ENCODE measurements at places on chromosomes 2 and 18.

GRCh38 chr2:138752197-138752956 is 27.8 kb downstream of the NXPH2 start:
- DNase-seq = no peak

GRCh38 chr2:108927936-108928659 is 60.9 kb downstream of the EDAR start:
- DNase-seq = peak; percentile 47

DNA sequence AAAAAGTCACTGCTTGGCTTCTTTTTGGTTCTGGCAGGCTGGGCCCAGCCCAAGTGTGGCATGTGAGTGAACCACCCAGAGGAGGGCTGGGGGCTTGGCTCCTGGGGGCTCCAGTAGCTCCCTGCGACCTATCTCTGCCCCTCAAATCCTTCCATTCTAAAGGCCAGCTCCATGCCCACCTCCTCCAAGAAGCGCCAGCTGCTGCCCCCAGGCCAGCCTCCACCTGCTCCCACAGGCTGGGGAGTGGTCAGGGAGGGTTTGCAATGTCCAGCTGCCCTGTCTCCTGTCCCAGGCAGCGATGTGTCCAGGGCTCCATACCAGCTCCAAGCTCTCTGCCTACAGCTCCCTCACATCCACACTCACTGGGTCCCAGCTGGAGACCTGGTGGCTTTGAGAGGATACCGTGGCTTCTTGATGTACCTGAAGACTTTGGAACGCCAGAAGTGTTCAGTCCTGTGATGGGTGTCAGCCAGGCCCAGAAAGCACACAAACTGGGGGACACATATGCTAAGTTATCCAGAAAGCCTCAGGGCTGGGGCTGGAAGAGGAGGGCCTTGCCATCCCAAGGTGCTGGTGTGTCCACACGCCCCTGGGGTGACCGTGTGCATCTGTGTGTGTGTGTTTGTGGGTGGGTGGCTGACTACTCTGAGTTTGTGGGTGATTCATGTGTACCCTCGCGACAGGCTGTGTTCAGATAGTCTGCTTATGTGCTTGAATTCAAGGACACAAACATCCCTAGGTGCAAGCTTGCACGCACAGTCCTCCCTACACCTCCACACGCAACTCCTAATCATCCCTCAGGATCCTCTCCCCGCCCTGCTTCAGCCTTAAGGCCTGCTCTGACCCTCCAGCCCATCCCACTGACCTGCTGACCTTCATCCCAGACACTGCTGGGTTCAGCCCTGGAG is 33.4 kb downstream of the ZFP36L2 start:
- no peak for DNase-seq

- no peak for DNase-seq
Measured at GRCh38 chr2:75396314-75396713, 164.4 kb downstream of the EVA1A start.

GRCh38 chr2:133045787-133046186 is 375.8 kb upstream of the LYPD1 start:
- no peak for DNase-seq

- DNase-seq = no peak
Measured at GRCh38 chr2:234308073-234308812, 188.6 kb downstream of the ARL4C start.

DNA sequence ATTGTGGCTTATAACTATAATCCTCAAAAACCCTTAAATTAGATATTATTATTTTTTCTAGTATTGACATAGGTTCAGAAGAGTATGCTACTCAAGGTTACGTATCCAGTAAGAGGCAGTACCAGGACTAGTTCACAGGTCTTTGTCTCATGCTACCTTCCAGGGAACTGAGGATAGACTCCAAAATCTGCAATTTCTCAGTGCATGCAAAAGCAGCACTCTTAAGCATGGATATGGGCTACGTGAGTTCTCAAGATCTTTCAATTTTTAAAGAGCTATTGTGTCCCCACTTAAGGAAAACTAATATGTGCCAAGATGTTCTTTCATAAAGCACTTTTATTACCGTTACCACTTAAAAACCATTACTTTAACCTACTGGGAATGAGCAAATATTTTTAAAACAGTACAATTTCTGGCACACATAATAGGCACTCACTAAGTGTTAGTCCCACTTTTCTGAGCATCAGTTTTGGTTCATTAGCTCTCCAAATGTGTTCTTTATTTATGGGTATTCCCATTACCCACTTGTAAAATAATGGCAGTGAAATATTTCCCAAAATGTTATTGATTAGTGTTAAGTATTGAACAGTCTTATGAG is 113.8 kb upstream of the TTN start:
- DNase-seq = no peak

DNA sequence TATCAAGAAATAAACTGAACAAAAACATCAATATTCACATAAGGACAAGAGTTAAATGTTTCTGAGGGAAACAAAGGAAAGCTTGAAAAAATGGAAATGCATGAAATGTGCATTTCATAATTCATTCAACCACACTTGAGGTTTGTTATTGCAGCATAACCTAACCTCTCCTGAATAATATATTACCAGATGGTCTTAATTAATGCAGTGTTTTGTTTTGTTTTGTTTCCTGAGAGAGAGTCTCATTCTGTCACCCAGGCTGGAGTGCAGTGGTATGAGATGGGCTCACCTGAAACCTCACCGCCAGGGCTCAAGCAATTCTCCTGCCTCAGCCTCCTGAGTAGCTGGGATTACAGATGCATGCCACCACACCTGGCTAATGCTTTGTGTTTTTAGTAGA is 139.9 kb upstream of the PIEZO2 start:
- no peak for DNase-seq

- no peak for DNase-seq
Measured at GRCh38 chr2:135980434-135981079, 4.9 kb downstream of the DARS1 start.

DNA sequence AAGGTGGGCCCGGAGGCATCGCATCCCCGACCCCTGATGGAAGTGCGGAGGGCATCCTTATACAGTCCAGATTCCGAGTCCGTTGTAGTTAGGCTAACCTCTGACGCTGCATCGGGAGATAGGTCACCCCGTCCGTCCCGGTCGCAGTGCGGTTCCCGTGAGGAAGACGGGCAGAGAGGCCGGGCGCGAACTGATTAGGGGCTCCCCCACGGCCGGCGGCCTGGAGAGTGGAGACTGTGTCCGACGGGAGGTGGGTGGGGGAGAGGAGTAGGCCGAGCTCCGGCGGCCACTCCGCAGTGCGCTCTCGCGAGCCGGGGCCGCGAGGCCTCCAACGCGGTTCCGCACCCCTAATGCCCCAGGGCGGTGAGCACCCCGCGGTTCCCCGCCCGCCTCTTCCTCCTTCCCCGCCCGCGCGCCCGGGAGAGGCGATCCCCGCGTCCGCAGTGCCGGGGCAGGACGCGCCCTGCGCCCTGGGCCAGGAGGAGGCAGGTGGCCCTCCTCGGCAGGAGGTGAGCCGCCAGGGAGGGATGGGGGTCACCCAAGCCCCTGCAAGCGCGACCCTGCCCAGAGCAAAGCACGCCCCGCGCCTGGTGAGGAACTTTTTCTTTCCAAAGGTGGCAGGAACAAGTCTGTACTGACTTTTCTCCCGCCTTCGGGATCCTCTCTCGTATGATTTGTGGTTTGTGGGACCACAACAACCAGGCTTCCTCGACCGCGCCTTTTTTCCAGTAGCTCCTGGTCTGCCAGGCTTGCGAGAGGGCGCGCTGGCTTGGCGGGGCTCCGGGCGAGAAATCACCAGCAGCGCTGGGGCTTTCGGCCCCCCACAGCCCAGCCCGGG is 1.4 kb upstream of the SP5 start:
- no peak for DNase-seq

- DNase-seq = no peak
Measured at GRCh38 chr2:164368896-164369295, 252.4 kb downstream of the GRB14 start.

DNA sequence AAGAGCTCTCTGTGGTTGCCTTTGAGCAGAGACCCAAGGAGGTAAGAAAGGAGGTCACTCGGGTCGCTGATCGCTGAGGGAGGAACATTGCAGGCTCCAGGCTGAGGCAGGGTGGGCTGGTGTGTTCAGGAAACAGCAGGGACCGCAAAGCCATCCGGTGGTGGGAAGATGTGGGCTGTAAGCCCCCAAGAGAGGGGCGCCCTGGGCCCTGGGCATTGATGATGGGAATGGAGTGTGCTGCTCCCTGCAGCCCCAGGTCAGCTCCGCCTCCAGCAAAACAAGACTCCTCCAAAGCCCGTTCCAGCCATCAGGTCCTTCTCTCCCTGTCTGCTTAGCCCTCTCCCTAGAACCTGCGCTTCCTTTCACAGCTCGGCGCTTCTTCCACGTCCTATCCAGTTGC is 229.7 kb downstream of the KLHL29 start:
- DNase-seq = no peak

- DNase-seq = no peak
Measured at GRCh38 chr2:234448506-234449184, 48.2 kb downstream of the ARL4C start.

DNA sequence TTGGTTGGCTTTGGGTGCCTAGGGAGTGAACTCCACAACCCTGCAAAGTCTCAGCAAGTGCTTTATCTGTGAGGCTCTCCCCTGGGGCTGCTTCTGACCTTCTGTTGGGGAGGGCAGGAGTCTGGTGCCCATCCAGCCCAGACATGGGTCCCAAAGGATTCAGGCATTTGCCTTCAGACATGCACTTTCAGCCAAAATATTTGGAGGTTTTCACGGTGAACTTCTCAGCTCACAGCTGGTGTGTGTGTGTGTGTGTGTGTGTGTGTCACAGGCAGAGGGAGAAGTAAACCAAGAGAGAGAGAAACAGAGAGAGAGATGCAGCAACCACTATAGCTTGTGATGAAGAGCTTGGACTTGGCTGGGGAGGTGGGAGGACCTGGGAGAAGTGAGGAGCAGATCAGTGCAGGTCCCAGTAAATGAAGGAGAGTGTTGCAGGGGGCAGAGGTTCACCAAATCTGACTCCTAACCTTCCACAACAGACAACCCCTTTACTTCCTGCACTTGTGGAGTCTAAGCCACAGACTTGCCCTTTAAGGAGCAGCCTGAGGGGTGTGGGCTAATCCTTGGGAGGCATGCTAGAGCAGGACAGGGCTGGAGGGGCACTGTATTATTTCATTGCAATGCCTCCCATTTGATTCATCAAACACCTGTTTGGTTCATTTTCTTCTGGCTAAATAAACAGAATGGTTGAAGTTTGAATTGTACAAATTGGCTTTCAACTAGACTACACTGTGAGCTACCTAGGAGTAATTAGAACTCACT is 14.1 kb downstream of the SLC9A4 start:
- DNase-seq = no peak

DNA sequence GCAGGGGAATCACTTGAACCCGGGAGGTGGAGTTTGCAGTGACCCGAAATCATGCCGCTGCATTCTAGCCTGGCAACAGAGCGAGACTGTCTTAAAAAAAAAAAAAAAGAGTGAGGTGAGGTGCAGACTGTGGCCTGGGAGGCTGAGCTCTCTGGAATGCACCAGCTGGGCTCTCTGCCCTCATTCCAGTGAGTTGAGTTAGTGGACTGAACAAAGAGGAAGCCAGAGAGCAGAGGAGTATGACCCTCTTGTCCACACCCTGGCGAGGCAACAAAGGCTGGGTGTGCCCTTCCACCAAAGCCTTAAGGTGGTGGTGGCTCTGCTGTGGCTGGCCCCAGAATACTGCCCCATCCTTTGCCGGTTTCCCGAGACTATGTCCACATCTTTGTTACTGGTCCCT is 71.3 kb upstream of the ACKR3 start:
- DNase-seq = no peak

- no peak for DNase-seq
Measured at GRCh38 chr18:74373428-74373827, 57.8 kb downstream of the C18orf63 start.

DNA sequence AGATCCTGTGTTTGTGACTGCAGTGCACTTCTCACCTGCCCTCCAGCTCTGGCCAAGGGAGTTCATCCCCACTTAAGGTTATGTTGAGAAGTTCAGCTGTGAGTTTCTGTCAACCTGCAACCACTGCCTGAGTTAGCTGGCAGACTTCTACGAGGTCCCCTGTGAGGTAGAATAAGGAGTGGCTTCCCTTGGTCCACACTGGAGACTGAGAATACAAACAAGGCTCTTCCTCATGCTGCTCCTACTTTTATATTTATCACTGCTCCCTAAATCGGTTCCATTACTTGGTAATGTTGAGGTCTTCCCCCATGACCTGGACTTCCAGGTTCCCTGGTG is 353.2 kb upstream of the CWC22 start:
- no peak for DNase-seq

GRCh38 chr18:51458861-51459260 is 261.4 kb upstream of the MEX3C start:
- DNase-seq = no peak

DNA sequence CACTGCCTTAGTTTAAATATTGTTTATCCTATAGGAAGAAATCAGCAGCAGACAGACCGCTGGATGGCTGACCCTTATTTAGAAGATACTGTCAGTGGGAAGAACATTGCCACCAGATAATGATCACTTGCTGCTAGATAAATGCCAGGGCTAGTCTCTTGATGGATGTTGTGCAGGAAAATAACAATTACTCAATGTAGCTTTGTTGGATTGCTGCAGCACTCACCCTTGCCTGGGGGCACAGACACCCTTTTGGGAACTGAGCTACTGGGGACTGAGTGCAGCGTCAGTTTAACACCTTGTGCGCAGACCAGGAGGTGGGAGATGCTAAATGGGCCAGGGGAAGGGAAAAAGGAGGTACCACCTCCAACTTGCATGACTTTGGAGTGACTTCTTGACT is 64.2 kb upstream of the CAPN13 start:
- DNase-seq = no peak

DNA sequence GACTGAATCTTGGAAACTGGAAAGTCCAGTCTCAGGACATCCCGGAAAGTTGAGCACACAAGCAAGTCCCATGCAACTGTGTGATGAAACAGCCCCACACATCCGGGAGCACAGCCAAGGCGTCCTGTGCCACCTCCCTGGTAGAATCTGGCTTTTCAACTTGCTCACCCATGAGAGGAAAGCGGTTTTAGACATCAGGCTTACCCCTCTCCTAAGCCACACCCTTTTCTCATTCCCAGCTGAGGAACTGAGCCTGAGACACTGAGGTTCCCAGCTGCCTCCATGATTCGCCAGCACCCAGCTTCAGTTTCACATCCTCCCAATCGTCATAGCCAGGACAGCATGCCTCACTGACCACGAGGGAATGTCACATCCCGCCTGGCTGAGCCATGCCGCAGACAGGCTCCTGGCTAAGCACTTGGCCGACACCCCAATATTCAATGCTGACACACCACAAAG is 60.3 kb downstream of the STEAP3 start:
- no peak for DNase-seq
